ENCODE measurements at places on chromosomes 1 and 21.

GRCh38 chr1:203563291-203563690, 63.3 kb upstream of the ATP2B4 start:
- no peak for DNase-seq

- DNase-seq: no peak
These were observed 10.2 kb downstream of the GSTM3 start for GRCh38 chr1:109730666-109731065.

DNA sequence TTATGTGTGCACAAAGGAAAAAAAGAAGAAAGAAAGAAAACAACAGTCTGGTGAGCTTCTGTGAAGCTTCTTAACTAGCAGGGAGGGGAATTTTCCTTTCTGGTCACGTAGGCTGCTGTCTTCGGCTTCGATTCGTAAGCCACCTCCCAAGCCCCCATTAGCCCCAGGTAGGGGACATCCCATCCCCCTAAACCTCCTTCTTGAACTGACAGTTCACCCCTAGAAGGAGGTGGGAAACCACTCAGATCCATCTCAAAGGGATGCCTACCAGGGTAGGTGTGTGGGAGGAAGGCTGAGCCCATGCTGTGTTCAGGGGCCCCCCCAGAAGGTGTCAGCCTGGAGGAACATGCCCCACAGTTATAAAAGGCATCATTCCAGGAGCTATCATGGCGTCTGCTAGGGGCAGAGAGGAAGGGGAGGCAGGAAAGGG, 25.8 kb downstream of the CD247 start:
- no peak for DNase-seq

DNA sequence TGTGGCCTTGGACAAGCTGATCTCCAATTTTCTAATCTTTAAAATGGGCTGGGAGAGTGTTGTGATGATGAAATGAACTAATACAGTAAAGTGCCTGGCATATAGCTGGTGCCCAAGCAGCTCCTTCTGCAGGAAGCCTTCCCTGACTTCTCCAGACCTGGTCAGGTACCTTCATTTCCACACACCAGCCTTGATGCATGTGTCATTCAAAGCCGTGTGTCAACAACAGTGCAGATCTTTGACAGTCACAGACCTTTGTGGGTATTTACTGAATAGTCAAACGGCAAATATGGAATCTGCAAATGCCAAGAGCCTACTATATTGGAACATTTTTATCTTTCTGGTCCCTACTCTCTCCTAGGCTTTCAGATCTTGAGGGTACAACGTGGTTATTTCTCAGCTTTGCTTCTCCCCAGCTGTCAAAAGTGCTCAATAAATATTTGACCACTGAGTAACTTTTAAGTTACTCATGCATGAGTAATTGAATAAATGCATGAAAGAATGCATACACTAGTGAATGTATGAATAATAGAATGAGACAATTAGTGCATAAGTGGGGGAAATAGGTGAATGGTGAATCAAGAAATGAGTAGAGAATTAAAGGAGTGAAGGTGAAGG, 75.4 kb downstream of the MDM4 start:
- DNase-seq: no peak

DNA sequence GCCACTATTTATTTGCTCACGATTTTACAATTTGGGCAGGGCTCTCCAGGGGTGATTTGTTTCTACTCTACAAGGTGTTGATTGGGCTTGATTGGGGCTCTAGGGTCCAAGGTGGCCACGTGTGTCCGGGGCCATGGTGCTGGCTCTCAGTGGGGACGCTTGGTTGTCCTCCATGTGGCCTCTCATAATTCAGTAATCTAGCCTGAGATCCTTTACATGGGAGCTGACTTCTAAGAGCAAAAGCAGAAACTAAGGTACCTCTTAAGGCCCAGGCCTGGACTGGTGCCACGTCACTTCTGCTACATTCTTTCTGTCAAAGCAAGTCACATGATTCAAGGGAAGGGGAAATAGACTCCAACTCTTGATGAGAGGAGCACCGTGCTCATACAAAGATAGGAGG, 8.1 kb upstream of the PSRC1 start:
- no peak for DNase-seq

GRCh38 chr1:168112673-168113305, 23.9 kb downstream of the GPR161 start:
- DNase-seq: peak; percentile 29

DNA sequence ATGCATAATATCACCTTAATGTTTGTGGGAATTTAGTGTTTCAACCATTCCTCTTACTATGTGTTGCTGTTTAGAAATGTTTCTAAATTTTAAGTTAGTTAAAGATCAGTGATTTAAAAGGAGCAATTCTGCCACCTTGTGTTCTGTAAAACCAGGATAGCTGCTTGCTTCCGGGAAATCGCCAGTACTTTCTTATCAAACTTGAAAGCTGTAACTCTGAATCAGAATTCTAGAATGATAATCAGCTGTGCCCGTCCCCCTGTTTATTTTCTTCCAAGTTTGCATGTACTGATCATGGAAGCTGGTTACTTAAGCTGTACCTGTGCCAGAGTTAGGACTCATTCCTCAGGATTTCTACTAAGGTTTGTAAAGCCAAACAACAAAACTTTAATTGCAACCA, 656.4 kb downstream of the LTN1 start:
- no peak for DNase-seq

DNA sequence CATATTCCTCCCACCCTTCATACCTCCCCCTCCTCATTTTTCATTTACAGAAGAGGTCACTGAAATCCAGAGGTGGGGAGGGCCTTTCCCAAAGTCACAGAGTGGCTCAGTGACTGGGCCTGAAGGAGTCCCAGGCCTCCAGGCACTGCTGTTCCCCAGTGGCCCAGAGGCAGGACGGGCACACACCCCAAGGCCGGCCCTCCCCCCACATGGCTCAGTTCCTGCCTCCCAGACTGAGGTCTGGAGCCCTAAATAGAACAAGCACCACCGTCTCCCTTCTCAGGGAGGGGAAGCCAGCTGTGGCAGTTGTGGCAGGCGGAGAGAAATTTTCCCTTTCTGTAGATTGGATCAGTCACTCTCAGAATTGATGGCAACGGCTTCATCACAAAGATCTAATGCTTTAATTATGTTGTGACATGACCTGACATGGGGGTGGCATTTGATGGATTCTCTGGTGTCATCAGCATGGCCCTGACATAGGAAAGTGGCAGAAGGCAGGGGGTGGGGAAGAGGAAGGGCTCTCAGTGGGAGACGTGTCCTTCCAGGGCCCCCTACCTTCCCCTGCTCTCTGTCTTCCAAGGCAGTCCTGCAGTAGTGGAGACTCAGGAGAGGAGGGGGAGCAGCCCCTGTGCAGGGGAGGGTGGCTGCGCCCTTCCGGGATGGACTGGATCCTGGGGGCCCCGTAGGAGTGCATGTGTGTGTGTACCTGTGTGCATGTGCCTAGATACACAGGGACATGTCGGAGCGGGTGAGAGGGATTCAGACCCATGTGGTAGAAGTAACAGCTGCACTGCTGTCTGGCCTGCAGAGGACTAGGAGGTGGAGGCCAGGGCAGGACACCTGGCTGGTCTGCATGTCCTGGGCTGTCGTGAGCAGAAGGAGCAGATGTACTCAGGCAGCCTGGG, 41.2 kb upstream of the FOXO6 start:
- DNase-seq: no peak

DNA sequence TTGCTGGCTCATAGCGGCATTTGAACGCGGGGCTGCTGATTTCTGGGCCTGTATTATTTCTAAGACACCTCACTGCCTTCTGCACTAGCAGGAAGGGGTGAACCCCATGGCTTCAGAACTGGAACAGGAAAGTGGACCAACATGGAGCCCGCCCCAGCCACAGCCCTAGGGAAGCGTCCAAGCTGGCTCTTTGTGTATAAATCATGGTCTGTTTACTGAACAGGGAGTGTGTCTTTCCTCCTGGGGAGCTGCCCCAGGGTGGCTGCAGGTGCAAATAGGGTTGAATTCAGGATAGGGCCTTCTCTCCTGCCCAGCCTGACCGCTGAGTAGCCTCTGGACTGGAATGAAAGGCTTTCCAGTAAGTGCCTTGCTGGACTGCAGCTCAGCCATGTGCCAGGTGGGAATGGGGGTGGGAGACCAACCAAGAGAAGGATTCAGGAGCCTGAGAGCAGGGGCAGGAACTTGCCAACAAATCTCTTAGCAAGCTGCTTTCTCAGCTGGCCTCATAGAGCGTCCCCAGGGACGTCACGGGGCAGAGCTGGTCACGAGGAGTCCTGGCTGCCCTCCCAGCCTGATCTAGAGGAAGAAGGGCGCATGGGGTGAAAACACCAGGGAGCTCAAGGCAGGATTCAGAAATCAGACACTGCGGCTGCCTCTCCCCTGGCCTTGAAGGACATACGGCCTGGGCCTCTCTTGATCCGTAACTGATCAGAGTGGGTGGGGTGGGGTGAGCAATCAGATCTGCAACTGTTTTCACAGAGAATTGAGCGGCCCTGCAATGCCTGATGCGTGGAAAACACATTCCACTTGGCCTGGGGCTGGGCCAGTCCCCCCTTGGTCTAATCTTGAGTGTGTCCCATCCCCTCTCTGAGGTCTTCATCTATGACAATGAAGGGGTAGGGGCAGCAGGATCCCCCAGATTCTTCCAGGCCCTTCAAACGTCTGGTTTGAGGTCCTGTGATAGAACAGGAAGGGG, 56.5 kb upstream of the SELENON start:
- DNase-seq: no peak

- no peak for DNase-seq
These were observed 148.7 kb downstream of the FCRL5 start for GRCh38 chr1:157403608-157404007.

DNA sequence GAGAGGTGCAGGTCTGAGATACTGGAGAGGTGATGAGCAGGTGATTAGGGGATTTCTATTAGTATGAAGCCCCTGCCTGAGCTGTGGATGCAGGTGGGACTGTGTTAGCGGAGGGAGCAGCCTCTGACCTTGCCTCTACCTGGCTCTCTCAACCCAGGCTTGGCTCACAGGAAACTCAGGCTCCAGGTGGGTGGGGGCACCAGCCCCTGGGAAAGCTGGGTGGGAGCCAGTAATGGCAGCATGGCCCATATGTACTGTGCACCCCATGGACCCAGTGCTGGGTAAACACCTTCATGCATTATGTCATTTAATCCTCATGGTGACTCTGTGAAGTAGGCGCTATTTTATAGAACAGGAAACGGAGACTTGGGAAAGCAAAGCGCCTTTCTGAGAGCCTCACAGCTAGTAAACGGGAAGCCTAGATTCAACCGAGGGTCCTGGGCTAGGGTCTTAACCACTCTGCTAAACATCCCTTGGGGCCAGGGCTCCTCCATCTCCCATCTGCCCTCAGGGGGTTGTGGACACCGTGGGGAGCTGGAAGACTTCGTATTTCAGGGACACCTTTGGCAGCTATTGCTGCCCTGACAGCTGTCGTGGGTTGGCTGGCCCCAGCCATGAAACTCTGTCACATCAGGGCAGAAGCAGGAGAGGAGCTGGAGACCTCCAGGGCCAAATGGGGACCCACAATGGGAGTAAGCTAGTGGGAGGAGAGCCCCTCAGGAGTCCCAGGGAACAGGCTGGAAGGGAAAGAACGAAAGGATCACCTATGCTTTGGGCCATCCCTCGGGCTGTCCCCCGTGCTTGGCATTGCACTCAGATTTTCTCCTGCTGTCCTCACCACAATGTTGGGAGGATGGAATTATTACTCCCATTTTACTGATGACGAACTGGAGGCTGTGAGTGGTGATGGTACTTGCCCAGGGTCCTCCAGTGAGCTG, 59.6 kb upstream of the CSF3R start:
- DNase-seq: no peak

DNA sequence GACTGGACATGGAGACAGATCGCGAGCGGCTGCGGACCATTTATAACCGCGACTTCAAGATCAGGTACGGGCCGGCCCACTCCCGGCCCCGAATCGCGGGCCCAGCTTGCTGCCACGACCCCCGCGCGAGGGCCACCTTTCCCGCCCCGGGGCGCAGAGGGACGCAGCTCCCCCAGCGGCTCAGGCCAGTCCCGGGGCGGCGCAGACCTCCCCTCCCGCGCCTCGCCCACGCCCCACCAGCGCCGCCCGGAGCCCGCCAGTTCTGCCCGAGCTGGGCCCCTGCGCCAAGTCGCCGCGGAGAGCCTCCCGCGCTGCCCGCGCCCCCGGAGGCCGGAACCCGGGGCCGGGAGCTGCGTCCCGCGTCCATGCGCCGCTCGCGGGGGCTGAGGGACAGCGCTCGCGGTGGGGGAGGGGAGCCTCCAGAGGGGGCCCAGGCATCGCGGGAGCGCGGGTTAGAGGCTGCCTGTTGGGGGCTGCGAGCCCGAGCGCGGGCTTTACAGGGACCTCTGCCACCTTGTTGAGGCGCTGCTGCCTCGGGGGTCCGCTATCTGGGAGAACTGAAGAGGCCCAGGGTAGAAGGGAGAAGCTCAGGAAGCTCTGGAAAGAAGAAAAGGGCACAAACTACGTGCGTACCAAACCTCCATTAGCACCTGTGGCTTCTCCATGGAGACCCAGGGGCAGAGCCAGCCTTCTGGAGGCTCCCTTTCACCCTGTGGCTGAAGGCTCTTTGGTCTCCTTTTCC, 698 bp downstream of the MOV10 start:
- peak; percentile 8 for DNase-seq

GRCh38 chr21:20207335-20207734, 790.9 kb upstream of the NCAM2 start:
- no peak for DNase-seq

DNA sequence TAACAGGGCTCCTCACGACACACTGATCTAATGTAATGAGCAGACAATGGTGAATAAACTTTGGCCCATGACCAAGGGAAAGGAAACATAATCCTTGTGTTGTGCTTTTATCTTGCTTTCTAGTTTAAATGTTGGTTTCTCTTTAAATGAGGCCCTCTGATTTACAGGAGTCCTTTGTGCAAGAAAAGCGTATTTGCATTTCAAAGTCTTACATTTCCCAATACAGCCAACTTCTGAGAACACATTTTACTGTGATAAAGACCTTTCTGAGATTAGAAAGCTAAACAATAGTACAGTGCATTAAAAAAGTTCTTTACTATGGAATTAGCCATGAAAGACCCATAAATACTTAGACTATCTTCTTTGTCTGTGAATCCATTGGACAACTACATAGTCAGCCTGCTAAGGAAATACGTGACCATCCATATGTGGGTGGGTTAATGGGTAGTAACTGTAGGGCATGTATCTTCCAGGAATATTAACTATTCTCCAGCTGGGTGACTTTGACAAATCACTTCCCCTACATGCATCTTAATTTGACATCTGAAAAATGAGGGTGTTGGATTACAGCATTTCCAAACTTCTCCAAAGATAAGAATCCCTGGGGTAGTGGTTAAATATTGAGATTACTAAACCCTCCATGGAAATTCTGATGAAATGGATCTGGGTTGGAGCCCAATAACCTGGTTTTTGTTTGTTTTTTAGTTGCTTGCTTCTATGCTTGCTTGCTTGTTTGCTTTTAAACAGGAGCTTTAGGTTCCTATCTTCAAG, 50.3 kb upstream of the USP1 start:
- DNase-seq: no peak

DNA sequence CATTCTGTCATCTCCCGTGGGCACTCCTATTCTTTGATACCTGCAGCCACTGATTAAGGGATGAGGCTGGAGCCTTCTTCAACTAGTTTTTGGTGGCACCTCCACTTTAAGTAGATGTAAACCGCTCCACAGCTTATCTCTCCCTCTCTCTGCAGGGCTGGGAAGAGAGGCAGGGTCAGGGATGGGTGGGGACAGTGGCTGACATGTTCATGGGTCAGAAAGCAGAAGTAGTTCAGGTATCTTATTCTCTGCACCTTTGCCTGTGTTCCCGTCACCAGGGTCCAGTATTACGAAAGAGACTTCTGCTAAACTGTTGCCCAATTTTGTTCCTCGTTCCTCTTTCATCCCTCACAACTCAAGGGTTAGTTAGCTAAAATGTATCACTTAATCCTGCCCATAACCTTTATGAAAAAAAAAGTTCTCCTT, 51.7 kb upstream of the EDEM3 start:
- DNase-seq: no peak

GRCh38 chr1:62070384-62071011, 124.2 kb upstream of the L1TD1 start:
- DNase-seq: no peak

- DNase-seq: no peak
These were observed 188.1 kb downstream of the ST6GALNAC3 start for GRCh38 chr1:76262601-76263000.
